ENCODE measurements at places on chromosomes 6 and 20.

DNA sequence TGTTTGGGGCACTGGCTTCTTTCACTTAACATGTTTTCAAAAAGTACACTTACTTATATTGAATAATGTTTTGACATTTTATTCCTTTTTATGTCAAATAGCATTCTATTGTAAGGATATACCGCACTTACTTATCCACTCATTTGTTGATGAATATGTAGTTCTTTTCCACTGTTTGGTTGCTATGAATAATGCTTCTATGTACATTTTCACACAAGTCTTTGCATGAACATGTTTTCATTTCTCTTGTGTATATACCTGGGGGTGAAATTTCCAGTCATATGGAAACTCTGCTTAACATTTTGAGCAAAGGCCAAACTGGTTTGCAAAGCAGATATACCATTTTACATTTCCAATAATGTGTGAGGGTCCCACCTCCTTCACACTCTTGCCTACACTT lies 202.3 kb upstream of the GGTLC1 start:
- no peak for DNase-seq

DNA sequence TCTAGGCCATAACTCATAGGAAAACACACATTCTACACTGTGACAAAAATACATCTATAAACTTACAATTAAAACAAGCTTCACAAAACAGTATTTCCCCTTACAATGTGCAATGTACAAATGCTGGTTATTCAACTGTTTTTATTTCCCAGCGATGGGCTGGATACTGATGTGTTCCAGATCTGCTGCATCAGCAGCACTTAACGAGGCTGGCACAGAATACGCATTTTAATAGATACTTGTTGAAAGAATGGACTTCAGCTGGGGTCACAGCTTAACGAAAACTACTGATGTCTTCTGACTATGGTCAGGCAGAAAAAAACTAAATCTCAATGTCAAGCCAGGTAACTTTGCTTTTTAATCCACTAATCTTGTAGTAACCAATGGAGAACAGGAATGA lies 70.9 kb downstream of the B4GALT5 start:
- DNase-seq, result no peak

DNA sequence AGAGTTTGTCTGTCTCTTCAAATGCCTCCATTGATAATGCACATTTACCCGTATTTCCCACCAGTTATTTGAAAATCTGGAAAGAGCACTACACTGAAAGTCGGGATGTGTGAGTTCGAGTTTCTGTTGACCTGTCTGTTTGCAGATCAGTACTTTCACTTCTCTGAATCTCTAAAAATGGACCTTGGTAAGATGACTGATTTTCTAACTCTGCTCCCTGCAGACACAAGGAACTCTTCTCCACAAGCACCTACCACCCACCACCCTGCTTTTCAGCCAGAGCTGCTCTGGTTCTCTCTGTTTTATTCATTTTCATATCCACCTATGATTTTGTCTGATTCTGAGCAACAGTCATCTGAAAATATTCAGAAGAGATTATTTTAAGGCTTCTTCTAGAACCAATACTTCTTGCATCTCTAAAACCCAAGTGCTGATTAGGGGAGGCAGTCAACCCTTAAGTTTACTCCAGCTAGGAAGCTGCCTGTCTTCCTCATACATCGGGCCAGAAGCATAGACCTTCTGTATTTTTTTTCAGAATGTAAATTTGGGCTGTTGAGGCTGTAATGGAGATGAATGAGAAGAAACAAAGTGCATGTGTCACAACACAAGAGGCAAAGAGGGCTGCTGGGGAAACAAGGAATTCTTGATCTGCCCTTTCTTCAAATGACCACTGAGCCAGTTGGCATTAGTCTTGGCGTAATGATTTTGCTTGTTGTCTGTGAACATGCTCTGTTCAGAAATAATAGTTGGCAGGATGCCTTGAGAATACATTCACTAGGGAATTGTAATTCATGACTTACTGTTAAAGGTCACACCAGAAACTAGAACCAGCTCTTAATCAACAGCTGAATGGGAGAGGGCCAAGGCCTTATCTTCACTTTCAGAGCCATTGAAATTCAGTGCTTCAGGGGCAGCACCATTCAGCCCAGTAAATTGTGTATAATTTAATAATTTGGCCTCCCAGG lies 85.4 kb upstream of the MYLIP start:
- no peak for DNase-seq

DNA sequence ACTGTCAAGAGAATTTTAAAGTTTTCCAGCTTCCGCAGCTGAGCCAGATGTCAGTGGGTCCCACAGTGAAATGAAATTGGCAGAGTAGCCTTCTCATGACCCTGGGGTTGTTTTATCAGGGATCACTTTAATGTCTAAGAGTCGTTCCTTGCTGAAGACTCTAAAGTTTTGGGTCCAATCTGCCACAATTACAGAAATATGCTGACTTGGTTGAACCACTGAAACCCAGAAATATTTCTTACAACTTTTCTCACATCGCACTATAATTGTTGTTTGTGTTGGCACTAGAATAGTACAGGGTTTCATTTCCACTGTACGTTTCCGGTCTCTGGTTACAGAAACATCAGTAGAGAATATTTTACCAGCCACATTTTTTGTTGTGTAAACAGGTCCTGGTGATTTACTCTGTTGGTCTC lies 109.0 kb downstream of the HMGCLL1 start:
- DNase-seq, result no peak

DNA sequence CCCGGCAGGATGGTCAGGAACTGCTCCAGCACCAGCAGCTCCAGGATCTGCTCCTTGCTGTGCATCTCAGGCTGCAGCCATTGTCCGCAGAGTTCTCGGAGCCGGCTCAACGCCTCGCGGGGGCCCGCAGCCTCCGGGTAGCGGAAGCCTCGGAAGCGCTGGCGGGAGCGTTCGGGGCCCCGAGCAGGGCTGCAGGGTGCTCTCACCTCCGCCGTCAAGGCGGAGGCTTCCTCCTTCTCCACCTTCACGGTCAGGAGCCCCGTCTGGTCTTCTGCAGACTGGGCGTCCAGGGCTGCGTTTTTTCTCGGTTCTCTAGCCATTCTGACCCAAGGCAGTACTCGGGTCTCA lies 434 bp downstream of the ZKSCAN4 start:
- no peak for DNase-seq

- DNase-seq, result no peak
Measured at GRCh38 chr6:4703382-4703781, 72.8 kb upstream of the CDYL start.

- no peak for DNase-seq
Measured at GRCh38 chr20:55329108-55329507, 676.2 kb downstream of the CBLN4 start.

GRCh38 chr6:113082745-113083144 lies 735.6 kb downstream of the RFPL4B start:
- DNase-seq, result no peak

DNA sequence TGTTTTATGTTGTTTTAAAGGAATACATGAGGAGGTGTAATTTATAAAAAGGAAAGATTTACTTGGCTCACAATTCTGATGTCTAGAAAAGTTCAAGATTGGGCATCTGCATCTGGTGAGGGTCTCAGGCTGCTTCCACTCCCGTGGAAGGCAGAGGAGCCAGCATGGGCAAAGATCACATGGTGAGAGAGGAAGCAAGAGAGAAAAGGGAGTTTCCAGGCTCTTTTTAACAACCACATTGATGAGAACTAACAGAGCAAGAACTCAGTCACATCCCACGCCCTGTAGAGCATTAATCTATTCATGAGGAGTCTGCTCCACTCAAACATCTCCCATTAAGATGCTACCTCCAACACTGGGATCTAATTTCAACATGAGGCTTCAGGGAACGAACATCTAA lies 1666.3 kb downstream of the HACE1 start:
- no peak for DNase-seq

DNA sequence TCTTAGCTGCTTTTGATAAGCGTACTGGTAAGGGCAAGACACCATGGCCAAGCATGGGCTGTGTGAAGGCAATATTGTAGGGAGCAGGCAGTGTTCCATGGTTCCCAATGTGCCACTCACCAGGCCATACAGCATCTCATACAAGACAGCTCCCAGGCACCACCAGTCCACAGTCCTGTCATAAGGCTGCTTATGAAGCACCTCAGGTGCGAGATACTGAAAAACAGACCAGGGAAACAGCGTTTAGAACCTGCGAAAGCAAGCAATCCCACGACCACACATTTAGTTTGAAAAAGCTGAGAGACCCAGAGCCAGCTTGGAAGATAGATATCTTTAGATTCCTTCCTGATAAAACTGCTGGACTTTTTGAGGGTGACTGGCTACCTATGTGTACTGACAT lies 119.1 kb upstream of the SLC2A12 start:
- no peak for DNase-seq

DNA sequence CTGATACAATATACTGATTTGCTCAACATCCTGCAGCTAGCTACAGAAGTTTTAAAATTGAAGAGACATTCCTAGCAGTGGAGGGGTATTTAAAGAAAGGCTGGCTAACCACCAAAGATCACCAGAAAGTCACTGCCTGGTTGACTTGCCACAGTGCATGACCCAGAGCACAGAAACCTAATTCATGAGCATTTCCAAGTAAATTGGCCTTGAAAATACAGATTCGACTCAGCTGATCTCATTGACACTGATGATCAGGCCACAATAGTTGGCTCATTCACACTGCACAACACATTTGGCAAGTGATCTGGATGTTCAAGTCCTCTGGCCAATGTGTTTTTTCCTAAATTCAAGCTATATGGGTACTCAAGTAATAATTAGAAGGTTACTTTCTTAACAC lies 13.3 kb upstream of the TDRD6 start:
- no peak for DNase-seq

GRCh38 chr6:44305200-44305725 lies 7.9 kb downstream of the AARS2 start:
- no peak for DNase-seq

DNA sequence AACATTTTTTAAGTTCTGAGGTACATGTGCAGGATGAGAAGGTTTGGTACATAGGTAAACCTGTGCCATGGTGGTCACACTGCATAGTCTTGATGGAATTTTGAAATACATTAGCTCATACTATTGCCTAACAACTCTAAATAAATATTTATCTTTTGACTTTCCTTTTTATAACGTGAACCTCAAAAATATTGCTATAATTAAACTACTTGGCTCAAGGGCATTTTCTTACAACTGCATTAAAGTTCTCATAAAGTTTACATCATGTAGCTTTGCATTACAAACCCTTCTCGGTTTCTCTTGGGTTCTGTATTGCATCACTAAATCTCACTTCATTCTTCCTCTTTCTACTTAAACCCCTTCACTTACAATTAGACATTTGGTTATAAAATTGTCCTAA lies 636.0 kb upstream of the PTCHD4 start:
- no peak for DNase-seq

GRCh38 chr6:100099189-100100074 lies 105.4 kb upstream of the MCHR2 start:
- DNase-seq, result no peak

DNA sequence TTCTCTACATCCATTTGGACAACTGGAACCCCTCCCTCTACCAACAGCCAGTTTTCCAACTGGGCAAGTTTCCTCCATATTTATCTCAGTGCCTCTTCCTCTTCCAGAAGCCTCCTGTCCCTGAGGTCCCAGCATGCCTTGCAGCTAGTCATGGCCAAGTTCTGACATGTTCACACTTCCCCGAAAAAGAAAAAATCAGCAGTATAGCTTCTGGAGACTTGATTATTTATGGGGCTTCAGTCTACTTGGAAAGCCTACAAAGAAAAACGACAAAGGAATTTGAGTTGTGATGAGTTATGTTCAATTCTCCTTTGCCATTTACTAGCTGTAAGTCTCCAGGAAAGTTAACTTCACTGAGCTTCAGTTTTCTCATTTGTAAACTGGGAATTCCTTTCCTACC lies 406.5 kb downstream of the MAFB start:
- DNase-seq, result no peak

DNA sequence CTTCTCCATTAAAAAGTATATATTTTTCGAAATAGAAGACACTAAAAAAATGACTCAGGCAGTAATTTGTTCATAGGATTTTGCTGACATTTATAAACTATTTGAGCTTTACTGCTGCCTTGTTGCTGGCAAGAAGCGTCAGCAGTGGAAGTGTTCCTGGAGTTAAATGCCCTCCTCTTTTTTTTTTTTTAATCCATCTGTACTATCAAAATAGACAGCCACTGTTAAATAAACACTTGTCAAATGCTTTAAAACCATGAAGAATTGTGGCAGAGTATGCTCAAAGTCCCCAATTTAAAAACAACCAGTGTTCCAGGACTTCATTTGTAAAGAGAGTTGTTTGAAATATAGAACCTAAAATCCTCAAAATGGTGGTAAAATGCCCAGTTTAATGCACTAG lies 253.8 kb downstream of the NKAIN2 start:
- no peak for DNase-seq

GRCh38 chr6:34616227-34616585 lies 60.1 kb upstream of the SPDEF start:
- no peak for DNase-seq

- no peak for DNase-seq
Measured at GRCh38 chr6:43295456-43295855, 2.6 kb upstream of the SLC22A7 start.

- DNase-seq, result no peak
Measured at GRCh38 chr6:42140756-42141602, 1.4 kb downstream of the C6orf132 start.

DNA sequence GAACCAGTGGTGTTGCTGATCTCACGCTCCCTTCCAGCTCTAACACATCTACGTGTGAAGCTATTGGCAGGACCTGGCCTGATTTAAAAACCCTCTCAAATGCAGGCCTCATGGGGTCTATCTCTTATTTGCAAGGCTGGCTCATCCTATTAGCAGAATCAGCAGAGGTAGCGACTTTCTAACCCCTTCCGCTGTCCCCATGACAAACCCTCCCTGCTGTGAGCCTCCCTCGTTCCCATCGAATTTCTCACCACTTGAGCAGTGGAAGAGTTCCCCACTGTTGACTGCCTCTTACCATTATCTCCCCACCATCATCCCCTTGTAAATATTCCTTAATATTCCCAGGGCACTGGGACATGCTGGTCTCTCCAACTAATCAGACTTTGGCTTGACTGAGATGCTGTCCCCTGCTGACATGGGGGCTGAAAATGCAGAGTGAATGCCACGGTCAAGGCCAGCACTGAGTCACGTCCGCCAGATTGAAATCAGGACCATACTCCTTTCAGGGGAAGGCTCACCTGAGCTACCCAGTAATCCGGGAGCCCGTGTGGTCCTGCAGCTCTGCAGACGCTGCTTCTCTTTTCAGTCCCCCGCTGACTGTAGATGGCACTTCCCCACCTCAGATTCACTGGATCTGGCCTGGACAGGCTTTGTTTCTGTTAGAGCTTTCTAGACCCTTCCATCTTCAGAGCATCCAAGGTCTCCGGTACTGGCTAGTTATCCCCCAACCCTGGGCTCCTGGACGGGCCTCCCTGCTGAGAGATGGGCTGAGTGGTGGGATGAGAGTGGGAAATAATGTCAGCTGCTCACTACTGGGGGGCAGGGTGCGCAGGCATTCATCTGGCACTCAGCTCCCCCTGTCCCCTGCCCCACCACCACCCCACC lies 23.1 kb downstream of the AAR2 start:
- no peak for DNase-seq
